ENCODE measurements at places on chromosomes 2 and 18.

DNA sequence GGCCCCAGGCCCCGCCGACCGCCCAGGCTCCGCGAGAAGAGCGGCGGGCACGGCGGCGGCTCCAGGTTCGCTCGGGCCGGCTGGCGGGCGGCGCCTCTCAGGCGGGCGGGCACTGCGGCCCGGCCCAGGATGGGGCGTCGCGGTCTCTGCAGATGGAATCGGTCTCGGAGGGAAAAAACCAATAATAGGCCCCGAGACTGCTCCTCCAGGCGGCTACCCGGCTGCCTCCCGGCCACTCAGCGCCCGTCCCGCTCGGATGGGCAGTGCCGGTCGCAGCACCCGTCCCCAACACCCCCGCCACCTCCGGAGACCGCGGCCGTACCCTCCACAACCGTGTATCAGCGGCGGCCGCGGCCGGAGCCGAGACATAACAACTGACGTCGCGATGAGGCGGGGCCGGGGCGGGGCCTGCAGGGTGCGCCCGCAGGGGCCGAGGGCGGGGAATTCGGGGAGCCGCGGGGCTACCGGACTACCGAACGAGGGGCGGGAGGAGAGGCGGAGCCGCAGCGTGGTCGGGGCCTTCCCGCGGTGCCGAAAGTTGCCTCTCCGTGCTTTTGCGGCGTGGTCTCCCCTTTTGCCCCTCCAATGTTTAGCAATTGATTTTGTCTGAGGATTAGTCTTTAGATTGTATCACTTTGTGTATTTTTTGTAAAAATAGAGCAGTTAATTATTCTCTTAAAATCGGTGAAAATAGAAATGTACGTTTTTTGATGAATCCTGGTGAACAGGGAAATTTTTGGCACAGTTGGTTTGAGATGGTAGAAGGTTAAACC, at the start of gene RNF103:
RNF103 (minus strand) TSS at position 372 of the 773 bp plus-strand sequence. CDS start 979 bp downstream, outside the sequence.
- DNase-seq, result peak; percentile 97

DNA sequence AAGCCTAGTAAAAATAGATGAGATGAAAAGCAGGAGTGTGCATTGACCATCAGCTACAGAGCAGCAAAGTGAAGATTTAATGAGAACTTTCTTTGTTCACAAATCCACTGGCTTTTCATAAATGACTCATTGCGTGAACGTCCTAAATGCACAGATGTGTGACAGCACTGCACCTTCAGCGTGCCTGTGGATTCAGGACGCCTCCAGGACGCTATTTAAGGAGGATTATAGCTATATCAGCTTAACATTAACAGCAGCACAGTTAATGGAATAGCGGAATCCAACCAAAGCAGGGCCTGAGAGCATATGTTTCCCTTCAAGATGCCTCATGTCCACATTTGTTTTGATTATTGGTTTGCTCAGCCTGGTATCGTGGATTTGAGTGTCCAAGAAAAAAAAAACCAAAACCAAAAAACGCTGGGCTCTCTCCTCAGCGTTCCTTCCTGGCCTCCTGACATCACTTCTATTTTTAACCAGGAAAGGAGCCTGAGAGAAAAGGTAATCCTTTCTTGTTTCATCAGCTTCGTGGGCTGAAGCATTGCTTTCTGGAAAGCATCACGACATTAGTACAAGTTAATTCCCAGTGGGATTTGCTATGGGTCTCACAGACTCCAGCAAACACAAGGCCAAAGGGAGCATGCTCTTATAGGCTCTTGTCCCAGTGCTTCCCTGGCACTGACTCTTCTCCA, 447.0 kb upstream of the SMIM21 start:
- no peak for DNase-seq

DNA sequence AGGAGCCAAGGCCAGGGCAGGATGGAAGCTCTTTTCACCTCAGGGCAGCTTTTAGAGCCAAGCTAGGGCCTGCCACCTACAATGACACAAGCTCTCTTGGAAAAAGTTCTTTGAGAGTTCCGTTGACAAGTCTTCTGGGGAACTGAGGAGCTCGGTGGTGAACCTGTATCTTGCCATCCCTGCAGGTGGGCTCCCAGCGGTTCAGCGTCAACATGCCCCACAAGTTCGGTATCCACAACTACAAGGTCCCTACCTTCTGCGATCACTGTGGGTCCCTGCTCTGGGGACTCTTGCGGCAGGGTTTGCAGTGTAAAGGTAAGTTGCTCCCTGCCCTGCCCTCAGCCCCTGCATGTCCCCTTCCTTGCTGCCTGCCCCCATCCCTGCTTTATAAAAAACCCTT, 312.8 kb upstream of the EPAS1 start:
- DNase-seq, result no peak

DNA sequence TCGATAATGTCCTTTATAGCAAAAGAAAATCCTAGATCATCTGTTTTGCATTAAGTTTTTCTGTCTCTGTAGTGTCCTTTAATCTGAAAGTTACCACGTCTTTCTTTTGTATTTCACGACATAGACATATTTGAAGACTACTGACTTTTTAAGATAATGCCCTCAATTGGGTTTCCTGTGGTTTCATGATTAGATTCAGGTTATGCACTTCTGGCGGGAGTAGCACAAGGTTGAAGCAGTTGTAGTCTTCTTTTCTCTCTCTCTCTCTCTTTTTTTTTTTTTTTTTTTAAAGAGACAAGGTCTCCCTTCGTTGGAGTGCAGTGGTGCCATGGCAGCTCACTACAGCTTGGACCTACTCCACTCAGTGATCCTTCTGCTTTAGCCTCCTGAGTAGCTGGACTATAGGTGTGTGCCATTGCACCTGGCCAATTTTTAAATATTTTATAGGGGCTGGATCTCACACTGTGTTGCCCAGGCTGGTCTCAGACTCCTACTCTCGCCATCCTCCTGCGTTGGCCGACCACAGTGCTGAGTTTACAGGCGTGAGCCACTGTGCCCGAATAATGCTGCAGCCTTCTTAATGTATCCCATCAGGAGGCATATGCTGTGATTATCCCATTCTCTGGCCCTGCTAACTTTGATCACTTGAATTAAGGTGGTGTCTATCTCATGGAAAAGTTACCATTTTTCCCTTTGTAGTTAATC, 3.9 kb downstream of the INPP4A start:
- no peak for DNase-seq

GRCh38 chr2:132466428-132467028, 49.9 kb downstream of the GPR39 start:
- DNase-seq, result no peak

- DNase-seq, result no peak
Measured at GRCh38 chr2:55786280-55786679, 92.6 kb upstream of the PNPT1 start.

GRCh38 chr2:201205515-201205849, 22.5 kb downstream of the CASP10 start:
- DNase-seq, result no peak

GRCh38 chr2:149152469-149152953, 114.0 kb downstream of the LYPD6B start:
- no peak for DNase-seq

- DNase-seq, result no peak
Measured at GRCh38 chr18:67010919-67011318, 407.0 kb upstream of the CDH19 start.

GRCh38 chr2:21020031-21020667, 23.7 kb downstream of the APOB start:
- no peak for DNase-seq

- DNase-seq, result no peak
Measured at GRCh38 chr2:66889632-66889882, 454.6 kb downstream of the MEIS1 start.

GRCh38 chr2:144162652-144163051, 357.3 kb downstream of the ZEB2 start:
- DNase-seq, result no peak

DNA sequence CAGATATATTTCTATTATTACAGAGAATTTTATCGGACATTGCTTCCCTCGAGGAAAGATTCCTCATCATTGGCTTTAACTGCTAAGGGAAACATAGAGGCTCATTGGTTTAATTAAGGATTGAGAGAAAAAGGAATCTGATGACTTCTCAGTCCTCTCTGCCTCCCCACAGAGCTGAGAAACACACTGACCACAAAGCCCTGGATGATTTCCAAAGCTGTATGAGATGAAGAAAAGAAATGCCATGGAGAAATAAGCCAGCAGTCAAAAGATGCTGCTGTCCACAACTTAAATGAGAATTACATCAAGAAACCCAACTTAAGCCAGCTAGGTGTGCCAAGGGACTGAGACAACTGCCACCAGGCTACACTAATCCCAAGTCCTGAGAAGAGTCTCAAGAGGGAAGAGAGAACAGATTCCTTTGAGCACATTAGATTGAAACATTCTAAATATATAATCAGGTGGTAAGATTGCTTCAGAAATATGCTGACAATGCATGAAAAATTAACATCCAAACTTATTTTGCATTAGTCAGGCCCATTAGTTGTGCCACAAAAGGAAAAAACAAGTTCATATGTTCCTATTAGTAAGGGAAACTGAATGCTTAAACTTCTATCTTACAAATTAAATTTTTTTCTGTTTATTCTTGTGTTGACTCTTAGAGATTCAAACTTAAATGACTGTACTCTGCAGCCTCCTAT, 308.1 kb upstream of the CYRIA start:
- no peak for DNase-seq

DNA sequence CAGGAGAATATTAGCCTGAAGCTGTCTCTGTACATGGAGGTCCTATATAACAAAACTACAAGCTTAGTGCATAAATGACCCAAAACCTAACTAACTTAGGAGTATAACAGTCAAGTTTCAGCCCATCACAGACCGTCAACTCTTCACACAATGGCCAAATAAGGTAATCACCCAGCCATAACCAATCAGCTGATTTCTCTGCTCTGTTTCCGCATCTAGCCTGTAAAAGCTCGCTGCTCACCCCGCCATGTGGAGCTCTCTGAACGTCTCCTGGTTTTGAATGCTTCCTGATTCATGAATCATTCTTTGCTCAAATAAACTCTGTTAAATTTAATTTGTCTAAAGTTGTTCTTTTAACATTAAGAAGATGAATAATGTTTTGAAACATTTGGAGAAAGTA, 593.6 kb downstream of the TMX3 start:
- no peak for DNase-seq

DNA sequence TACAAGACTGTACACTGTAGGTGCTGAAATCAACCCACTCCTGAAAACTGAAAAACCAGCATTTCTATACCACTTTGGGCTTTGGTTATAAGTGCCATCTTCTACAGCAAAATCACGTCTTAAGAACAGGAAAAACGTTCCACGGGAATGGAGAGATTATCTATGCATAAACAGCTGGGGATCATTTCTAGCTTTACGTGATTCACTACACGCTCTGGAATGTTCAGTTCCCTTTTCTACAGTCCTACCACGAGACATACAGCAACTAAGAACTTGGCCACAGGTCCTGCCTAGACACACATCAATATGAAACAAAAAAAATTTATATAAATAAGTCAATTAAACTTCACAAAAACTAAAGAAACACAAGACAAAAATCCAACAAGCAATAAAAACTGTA, 3.6 kb downstream of the CXCR4 start:
- DNase-seq, result no peak

- no peak for DNase-seq
Measured at GRCh38 chr2:130845505-130846085, 8.9 kb downstream of the ARHGEF4 start.

GRCh38 chr2:28394331-28394877, 1.7 kb downstream of the FOSL2 start:
- no peak for DNase-seq

- no peak for DNase-seq
Measured at GRCh38 chr2:24643051-24643450, 150.1 kb downstream of the PTRHD1 start.

DNA sequence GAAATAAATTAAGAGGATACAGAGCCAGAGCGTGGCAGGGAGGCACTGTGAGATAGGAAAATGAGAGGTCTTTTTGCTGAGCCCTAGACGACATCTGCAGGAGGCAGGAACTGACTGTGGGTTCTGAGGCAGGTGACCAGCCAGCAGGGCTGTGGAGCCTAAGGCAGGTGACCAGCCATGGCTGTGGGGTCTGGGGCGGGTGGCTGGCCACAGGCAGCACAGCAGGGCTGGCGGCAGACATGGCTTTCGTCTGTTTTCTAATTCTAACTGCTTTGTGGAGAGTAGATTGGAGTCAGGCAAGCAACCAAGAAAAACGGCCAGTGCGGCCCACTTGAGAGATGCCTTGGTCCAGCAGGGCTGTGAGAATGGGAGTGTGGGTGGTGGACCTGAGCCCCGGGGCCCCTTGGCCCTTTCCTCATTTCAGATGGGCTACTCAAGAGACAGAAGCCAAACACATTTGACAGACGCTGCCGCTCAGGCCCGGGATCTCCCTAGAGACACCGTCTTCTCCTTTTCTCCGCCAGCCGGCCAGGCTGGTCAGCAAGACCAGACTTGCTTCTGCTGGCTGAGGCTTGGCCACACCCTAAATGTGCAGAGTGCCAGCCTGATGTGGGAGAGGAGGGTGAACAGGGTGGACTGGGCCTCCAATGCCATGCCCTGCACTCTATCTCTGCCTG, 19.7 kb upstream of the GNAL start:
- DNase-seq, result no peak

DNA sequence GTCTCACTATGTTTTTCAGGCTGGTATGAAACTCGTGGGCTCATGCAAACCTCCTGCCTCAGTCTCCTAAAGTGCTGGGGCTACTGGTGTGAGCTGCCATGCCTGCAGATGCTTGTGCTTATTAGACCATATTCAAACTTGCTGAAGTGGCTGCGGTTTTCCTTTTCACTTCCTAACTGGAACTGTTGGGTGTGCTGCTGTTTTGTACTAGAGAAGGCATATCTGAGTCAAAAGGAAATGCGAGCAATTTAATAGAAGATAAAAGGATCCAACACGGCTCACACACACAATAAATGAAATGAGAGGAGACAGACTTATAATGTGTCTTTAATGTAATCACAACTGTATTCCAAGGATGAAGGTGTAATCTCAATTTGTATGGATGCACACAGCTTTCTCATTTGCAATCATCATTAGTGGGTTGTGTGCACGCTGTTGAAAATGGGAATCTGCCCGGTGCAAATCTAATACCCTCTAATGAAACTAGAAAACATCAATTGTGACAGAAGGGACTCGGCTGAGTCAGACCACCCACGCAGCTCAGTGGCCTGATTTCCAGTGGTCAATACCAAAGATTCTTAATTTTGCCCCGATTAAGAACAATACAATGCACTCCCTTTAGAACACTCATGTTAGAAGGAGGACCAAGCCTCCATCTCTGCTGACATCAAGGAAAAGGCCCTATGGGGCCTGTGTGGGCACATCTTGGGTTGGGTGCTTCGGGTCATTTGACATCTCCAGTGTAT, 532.7 kb downstream of the TDRD15 start:
- no peak for DNase-seq
